ENCODE measurements at places on chromosomes 2 and 18. TPM values are rescaled to one million over a fixed set of nuclear protein-coding genes. Genes with fewer than 3 reads are reported as not detected.

Gene EN1
- polyA plus RNA-seq, result not detected

Gene INHBB
- polyA plus RNA-seq, result 11.2 TPM

Gene COL6A3
- 412 TPM for polyA plus RNA-seq

DNA sequence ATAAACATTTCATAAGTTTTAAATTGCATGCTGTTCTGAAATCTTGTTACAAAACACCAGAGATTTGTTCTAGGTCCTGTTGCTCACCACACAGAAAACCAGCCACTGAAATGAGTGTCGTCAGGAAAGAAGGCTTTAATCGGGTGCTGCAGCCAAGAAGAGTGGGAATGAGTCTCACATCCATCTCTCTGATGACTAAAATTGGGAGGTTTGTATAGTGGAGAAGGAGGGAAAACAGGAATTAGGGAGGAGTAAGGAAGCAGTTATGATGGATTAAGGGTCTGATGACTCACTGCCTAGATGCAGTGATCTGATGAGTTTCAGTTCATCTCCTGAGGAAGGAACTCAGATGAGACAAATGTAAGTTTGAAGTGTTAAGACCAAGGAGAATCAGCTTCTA, 42.1 kb upstream of the GPR39 start:
- no peak for DNase-seq

GRCh38 chr18:1544016-1544415, 639.3 kb downstream of the ADCYAP1 start:
- DNase-seq, result no peak

DNA sequence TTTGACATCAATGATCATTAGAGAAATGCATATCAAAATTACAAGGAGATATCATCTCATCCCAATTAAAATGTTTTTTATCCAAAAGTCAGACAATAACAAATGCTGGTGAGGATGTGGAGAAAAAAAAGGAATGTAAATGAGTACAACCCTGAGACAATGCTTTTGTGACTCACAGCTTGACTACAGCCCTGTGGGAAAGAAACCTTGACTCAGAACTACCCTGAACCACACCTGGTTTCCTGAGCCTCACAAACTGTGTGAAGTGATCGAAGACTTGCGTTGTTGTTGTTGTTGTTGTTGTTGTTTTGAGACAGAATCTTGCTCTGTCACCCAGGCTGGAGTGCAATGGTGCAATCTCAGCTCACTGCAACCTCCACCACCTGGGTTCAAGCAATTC, 266.6 kb upstream of the MYT1L start:
- DNase-seq, result no peak

- DNase-seq, result peak; percentile 46
Observed at GRCh38 chr2:177147093-177147694, 65.4 kb upstream of the HNRNPA3 start.

- DNase-seq, result no peak
Observed at GRCh38 chr2:224222974-224223373, 178.9 kb downstream of the FAM124B start.

DNA sequence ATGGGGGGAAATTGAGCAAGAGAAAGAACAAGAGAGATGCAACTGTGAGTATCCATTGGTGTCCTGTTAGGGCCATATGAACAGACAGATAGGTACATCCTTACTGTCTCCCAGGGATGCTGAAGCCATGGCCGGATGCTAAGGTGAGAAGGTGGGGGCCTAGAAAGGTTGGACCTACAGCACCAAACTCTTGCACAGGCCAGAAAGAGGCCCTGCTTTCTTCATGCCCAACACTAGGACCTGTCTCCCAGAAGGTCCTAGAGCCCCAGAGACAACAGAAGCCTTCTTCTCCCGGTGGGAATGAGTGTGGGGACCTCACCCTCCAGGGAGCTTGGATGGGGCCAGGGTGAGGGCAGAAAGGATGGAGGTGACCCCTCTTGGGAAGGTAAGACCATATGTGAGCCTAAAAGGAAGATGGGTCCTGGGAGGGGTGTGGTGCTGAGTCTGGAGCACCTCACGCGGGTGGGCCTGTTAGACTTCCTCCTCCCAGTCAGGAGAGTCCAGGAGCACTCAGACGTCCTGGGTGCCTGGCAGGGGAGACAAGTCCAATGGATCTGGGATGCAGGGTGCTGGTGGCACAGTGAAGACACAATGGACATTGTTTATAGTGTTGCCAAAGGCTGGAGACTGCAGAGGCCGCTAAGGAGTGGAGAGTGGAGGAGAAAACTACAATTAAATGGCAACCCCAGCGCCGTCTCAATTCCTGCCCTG, 265.3 kb downstream of the CYP26B1 start:
- no peak for DNase-seq
